CD8-positive, alpha-beta memory T cell (primary cell): ENCODE measurements at places on chromosomes 6 and 20. TPM values are rescaled to one million over a fixed set of nuclear protein-coding genes. Genes with fewer than 3 reads are reported as not detected.

The SYCP2 gene
- polyA plus RNA-seq = 2.3 TPM

The IL20RA gene
- polyA plus RNA-seq = not detected

GRCh38 chr20:387520-387919, 7.0 kb downstream of the TRIB3 start:
- DNase-seq = no peak

GRCh38 chr6:75170691-75171560, 34.9 kb downstream of the COL12A1 start:
- no peak for DNase-seq

DNA sequence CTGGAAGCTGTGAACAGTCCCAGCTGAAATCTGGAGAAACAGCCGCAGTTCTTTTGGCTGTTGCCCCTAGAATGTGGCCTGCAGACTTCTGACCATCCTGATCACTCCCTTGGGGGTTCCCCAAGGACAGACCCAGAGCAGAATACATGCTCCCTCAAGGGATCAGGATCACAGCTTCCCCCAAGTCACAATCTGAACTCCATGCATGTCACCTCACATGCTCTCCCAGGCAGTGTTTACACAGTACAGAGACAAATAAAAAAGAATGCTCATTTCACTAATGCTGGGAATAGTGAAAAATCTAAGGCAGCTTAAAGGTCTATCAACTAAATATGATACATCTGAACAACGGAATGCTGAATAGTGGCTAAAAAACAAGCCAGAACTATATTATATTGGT, 20.5 kb downstream of the SPAG4 start:
- DNase-seq = no peak

DNA sequence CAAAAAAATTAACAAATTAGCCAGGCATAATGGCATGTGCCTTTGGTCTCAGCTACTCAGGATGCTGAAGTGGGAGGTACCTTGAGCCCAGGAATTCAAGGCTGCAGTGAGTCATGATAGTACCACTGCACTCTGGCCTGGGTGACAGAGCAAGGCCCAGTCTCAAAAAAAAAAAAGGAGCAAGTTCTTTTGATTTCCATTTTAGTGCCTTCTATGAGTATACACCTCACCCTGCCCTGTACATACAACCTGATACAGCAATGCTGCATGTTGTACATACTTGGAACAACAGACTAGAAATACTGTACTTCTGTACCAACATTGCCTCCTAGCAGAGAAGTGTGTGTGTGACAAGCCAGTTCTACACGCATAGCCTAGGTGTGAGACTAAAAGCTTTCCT, 97.3 kb upstream of the CARMIL1 start:
- DNase-seq = no peak

- no peak for DNase-seq
These were observed 56.6 kb upstream of the RIN2 start for GRCh38 chr20:19701429-19701828.
